NCI-H1092 (cell line): ENCODE measurements at places on chromosomes 6 and 20.
A peak's percentile ranks its signal among the peaks of the same experiment; 100 is the strongest.

- DNase-seq: no peak
These were observed 49.6 kb downstream of the TCP11 start for GRCh38 chr6:35091346-35092083.

DNA sequence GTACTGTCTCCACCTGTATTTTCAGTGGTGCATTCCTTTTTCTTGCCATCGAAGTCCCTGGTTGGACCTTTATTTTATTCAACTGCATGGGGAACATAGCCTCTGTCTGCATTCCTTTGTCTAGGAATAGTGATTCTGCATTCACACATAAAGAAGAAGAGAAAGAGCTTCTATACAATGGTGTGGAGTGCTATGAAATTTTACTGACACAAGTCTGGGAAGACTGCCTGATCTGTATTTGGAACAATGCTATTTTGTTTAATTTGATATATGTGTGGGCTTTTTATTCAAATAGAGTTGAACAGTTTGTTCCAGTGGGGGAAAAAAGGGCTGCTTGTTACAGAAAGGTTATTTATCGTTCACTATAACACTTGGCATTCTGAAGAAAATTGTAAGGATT is 375.7 kb upstream of the POU3F2 start:
- DNase-seq: no peak

DNA sequence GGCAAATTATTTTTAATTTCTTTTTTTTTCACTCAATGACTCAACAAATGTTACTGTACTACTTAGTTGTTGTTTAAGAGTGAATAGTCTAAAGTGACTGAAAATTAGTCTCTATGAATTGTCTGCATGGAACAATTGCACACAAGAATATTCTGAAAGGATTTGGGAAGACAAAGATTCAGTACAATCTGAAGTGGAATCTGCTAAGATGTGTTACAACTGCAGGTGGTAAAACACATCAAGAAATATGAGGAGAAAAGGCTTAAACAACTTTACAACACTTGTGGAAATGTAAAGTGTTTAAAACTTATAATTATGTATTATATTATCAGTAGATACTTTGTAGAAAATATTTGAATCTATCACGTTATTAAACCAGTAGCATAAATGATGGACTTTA is 193.4 kb downstream of the WDR27 start:
- no peak for DNase-seq

- no peak for DNase-seq
These were observed 327.2 kb downstream of the DHX35 start for GRCh38 chr20:39289316-39289715.

DNA sequence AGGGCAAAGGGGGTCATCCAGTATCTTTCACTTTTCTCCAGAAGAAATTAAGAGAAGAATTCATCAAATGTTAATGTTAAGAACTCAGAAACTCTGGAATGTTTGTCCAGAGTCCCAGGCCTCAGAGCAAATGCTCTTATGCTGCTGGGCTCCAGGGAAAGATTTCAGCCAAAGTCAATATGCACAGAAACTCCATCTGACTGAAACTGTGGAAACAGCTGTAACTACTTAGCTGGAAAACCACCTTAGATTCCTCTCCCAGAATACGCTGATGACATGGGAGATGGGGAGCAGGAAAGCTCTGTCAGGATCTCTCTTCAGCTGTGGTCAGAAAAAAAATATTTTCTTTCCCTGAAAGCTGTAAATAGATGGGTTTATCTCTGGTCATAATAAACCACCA is 559.6 kb downstream of the RFPL4B start:
- DNase-seq: peak; percentile 15

GRCh38 chr6:72617721-72618120 is 4.1 kb upstream of the KCNQ5 start:
- DNase-seq: no peak

GRCh38 chr20:20085812-20086211 is 33.5 kb downstream of the CFAP61 start:
- no peak for DNase-seq

GRCh38 chr6:13400772-13401171 is 72.4 kb upstream of the TBC1D7 start:
- DNase-seq: no peak

GRCh38 chr6:49519660-49520059 is 19.9 kb downstream of the GLYATL3 start:
- no peak for DNase-seq

GRCh38 chr20:15033891-15034290 is 696.5 kb upstream of the FLRT3 start:
- no peak for DNase-seq

DNA sequence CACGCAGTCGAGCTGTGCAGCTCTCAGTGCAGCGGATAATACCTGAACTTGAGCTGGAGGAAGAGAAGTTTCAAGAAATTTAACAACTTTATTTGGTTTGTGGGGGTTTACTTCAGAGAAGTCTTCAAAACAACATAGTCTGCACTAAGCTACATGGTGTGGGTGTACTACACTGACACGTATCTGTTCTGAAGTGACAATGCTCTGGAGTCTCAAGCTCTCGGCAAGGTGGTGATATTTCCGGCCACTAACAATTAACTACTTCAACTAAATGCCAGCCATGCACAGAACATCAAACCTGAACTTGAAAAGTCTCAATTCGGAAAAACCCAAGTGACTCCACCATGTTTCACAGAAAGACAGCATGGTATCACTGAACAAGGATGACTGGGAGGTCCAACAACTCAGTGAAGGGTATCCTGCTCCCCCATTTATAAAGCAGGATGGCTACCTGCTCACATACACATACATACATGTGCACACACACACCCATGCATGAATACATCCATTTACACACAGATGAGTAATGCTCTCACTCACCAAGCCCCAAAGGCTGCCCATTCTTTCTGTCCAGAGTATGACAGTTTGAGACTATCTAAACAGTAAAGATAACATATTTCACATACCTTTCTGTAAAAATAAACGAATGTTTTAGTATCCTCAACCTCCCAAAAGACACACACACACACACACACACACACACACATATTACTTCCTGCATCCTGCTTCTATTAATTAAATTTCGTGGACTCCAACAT is 15.4 kb upstream of the ANKRD60 start:
- DNase-seq: no peak

GRCh38 chr6:55794136-55794812 is 81.1 kb downstream of the BMP5 start:
- DNase-seq: no peak

DNA sequence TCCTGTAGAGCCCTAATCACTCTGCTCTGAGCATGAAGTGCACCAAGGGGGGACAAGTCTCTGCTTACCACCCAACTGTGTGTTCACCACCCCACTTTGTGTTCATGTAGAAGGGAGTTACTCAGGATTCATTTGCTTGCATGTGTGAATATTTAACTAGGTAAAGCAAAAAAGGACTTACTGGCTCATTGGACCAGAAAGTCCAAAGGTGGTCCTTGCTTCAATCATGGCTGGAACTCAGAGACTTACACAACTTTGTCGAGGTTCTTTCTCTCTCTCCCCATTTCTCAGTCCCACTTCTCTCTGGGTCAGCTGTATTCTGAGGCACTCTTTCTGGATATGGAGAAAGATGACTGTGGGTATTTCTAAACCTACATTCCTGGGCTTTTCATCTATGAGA is 4.0 kb downstream of the TMEM200A start:
- no peak for DNase-seq

DNA sequence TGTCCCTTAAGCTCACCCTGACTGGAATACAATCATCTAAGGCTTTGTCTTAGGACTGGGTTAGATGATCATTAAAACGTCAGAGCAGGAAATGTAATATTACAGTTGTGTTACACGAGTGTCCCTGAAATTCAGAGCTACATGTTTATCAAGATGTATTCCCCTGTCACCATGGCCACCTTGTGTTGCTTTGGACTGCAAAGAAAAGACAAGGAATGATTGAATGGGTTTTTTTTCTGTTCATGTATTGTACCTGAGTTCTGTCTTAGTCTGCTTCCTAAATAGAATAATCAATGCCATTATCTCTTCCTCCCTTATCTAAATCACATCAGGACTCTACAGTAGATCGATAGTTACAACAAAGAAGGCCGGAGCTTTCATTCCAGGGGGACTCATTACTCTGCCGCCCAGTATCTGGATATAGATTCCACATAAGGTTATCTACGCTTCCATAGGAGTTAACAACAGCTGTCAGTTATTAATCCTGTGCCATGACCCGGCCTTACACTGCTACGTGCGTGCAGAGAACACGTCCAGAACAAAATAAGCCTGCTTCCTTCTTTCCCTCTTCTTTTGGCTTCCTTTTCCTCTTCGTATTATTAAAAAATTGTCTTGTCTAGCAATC is 274.1 kb upstream of the SASH1 start:
- no peak for DNase-seq
